ENCODE measurements at places on chromosomes 11 and 22.

- peak; percentile 33 for DNase-seq
Observed at GRCh38 chr11:102347462-102348370, 702 bp downstream of the BIRC2 start.

DNA sequence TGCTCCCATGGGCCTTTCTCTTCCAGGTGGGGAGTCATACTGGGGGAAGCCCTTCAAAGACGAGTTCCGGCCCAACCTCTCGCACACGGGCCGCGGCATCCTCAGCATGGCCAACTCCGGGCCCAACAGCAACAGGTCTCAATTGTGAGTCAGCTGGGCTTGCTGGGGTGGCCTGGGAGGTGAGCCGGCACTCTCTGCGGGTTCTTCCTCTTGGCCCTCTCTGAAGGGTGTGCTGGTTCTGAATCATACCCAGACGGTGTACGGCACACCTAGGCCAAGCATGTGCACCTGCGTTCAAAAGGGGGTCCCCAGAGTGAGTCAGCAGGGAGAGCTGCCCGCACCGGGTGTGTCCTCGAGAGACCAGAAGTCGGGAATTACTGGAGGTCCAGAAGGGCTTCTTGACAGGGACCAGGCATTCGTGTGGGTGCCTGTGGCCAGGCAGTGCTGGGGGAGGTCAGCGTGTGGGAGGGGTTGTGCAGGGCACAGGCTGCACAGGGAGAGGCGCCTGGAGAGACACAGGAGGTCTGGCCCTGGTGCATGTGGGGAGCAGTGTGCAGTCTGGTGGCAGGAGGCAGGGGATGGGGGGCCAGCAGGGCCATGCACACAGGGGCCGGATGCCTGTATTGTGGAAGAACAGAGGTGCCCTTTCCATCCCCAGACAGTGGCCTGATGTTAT is 23.0 kb downstream of the PPIL2 start:
- DNase-seq, result no peak

DNA sequence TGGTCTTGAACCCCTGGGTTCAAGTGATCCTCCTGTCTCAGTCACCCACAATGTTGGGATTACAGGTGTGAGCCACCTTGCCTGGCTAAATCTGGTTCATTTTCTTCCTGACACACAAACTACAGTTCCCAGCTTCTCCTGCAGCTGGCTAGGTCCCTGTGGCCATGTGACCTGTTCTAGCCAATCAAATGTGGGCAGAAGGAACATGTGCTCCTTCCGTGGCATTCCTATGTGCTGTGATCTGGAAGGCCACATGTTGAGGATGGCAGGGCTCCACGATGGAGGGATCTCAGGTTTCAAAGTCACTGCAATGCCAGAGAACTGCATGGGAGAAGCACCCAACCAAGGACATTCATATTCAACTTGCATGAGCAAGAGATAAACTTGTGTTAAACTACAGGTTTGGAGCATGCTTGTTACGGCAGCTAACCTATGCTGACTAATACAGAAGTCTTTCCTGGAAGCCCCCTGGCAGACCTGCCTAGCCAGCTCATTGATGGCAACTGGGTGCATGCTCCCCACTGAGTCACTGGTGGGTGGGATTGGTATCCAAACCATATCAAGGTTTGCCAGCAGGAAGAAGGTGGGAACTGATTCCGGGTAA is 86.0 kb downstream of the RPS6KA4 start:
- no peak for DNase-seq

- no peak for DNase-seq
Observed at GRCh38 chr11:33094157-33094556, 54.8 kb downstream of the TCP11L1 start.

DNA sequence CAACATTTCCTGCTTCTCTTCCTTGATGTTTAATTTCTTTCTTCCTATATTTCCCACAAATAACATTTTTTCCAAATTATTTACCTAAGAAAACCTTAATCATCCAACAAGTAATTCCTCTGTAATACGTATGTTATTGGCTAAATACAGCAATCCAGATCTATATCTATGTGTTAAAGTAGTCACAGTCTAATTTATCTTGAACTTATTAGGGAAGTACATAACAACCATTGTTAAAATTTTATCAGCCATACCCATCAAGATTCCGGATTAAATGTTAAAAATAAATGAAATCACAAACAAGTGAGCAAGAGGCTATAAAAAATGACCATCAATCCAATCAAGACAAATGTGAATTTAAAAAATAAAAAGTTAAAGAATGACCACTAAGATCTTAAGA is 36.5 kb downstream of the RRAS2 start:
- no peak for DNase-seq

- no peak for DNase-seq
Observed at GRCh38 chr22:44754998-44755397, 2.6 kb downstream of the ARHGAP8 start.

DNA sequence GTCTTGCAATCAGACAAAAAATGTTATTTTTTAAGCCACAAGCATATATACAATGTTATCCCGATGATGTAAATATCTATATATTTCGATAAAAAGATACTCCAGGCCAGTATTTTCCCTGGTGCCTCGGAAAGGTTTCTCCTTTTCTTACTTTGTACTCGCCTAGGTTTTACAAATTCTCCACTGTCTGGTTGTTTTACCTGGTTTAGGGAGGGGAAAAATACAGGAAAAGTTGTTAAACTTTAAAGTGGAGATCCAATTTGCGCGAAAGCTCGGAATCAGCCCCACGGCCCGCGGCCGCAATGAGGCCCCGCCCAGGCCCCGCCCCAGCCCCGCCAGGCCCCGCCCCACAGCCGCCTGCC is 58.4 kb upstream of the WNT7B start:
- DNase-seq, result no peak

GRCh38 chr22:39990686-39991085 is 4.1 kb upstream of the FAM83F start:
- DNase-seq, result no peak

- DNase-seq, result no peak
Observed at GRCh38 chr11:44749189-44749588, 22.4 kb downstream of the TSPAN18 start.

GRCh38 chr11:16356057-16356760 is at the start of gene SOX6:
TSS of gene SOX6 (minus strand) at chr11:16356546. CDS start at chr11:16341248, 15,298 bp downstream.
- DNase-seq, result no peak

DNA sequence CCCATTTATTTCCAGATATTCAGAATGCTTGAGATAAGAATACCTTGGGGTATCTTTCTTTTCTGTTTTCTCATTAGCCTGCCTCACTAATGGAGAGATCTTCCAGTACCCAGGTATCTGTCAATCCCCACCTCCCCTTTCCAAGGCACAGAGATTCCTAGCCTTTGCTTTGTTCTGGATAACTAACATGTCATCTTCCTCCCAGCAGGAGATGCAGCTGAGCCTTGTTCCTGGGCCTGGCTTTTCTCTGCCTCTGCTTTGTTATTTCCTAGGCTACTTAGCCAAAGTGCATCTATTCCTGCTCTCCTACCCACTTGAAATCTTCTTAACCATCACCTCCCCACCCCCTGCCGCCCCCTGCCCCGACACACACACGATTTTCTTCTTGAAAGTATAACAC is 297.1 kb downstream of the NELL1 start:
- DNase-seq, result no peak

DNA sequence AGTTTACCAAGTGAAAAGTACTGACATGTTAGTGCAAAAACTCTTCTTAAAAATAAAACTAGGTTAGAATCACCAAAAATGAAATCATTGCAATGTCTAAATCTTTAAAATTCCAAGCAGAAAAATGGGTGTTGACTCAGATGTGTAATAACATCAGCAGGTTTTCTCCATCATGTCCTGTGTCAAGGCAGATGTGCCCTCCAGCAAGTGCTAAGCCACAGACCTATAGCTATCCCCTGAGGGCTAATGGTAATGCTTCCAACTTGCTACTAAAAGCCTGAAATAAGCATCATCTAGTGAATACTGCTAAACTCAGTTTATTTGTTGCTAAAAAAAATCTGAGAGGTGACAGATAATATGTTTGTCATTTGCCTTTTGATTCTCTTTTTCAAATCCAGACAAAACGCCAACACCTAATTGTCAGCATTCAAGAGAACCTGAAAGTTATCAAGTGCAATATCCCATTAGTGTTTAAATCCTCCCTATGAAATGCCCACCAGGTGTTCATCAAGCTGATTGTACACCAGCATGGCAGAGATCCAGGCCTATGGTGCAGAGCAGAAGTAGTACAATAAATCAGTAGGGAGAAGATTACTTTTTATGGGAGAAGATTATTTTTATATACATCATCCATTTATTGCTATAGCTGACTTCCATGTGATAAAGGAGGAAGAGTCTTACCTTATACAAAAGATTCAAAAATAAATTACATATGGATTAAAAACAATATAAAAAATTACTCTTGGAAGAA is 55.1 kb upstream of the SYT9 start:
- no peak for DNase-seq

DNA sequence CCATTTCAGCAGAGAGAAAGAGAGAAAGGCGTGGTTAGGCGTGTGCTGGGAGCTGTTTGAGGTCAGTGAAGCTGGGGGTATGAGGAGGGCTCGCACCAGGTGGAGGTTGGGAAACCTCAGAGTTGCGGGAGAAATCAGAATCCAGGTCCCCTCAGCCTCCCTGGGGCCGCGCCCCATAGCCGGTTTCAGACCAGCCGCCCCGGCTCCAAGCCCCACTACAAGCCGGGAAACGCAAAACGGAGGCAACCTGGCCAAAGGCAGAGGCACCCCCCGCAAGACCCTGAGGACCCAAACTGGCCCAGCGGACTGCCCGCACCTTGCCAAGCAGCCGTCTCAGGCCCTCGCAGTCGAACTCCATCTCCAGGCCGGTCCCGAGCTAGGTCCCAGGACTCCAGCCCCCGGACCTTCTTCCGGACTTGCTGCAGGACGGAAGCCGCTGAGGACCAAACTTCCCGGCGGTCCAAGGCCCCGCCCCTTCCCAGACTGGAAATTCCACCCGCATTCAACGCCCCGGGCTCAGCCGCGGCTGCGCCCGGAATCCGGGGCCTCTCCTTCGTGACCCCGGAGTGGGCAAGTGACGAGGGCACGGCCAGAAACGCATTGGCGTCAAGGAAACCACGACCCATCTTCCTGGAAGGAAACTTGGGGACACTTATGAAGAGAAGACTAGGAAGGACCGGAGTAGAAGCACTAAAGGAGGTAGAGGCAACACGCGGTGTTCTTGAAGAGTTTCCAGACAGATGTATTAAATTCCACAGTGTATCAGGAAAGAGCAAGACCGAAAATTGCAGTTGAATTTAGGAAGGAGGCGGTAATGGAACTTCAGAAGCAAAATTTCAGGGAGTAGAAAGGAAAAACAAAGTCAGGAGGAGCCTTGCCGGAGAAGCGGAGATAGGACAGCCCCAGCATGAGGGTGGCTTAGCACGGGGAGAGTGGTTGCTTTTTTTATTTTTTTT is at the start of gene UEVLD:
UEVLD (minus strand) TSS at position 438 of the 956 bp plus-strand sequence; CDS start at position 358, 80 bp downstream.
- DNase-seq, result peak; percentile 88

GRCh38 chr11:71266114-71266833 is 13.9 kb upstream of the SHANK2 start:
- DNase-seq, result no peak

GRCh38 chr11:57516061-57516443 is 550 bp upstream of the SLC43A1 start:
- no peak for DNase-seq

- no peak for DNase-seq
Observed at GRCh38 chr11:44305470-44306051, 4.4 kb downstream of the ALX4 start.
